ENCODE measurements at places on chromosomes 7 and 10.

DNA sequence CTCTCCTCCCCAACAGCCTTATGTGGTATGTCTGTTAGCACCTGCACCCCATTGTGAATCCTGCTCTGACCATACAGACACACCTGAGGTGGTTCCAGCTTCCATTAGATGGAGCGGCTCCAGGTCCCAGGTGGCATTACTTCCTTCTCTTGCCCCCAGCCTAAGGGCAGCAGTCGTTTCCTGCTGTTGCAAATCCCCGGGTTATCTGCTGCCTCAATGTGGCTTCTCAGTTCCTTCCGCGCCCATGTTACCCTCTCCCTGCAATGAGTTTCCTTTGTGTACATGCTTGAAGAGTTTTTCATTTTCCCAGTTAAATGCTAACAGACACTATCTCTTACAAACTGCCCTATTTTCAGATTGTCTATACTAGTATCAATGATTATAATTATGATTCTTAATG, 62.8 kb upstream of the PRKCQ start:
- no peak for DNase-seq

DNA sequence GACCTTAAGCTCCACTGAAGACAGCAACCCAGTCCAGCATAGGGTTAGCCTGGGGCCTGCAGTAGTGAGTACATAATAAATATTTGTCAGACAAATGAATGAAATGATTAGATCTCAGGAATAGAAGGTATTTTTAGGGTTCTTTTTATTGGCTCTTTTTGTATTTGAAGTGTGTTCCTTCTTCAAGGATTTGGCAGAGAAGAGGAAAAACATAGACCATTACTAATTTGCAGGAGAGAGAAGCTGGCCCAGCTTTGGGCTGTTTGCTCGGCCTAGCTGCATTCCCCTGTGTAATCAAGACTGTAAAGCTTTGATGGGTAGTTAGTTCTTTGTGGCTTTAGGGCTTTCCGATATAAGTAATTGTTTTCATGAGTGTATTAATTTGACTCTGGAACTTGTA, 64.2 kb downstream of the CNNM2 start:
- no peak for DNase-seq

- no peak for DNase-seq
Observed at GRCh38 chr7:149869867-149870266, 3.9 kb upstream of the ATP6V0E2 start.

GRCh38 chr10:70664702-70665195, 7.6 kb upstream of the ADAMTS14 start:
- DNase-seq: no peak

DNA sequence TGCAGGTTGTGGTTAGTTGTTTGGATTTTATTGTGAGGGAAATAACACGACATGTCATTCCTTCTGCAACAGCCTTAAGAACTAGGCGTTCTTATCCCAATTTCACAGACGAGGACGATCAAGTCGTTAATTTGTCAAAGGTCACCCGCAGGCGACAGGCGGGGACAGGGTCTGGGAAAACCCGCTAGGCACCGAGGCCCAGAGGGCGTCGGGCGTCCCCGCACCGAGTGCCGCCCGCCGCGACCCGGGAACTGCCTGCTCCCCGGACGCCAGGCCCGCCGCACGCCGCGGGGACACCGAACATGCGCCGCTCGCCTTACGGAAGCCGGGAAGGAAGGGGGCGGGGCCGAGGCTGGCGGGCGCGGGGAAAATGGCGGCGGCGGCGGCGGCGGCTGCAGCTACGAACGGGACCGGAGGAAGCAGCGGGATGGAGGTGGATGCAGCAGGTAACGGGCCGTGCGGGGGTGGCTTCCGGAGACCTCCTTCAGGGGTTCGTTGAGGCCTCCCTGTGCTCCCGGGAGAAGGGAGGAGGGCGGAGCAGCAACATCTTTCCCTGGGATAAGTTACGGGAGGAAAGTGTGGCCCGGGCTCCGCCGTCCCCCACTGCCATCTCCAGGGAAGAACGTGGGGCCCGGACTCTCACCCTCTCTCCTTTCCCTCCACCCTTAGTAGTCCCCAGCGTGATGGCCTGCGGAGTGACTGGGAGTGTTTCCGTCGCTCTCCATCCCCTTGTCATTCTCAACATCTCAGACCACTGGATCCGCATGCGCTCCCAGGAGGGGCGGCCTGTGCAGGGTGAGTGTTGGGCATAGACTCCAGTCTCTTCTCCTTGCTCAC, at the start of gene COPS6:
Gene COPS6, plus strand, starts transcription at position 349 of the 837 bp plus-strand sequence. Its CDS starts 22 bp downstream, at position 371.
- DNase-seq: peak; percentile 70

DNA sequence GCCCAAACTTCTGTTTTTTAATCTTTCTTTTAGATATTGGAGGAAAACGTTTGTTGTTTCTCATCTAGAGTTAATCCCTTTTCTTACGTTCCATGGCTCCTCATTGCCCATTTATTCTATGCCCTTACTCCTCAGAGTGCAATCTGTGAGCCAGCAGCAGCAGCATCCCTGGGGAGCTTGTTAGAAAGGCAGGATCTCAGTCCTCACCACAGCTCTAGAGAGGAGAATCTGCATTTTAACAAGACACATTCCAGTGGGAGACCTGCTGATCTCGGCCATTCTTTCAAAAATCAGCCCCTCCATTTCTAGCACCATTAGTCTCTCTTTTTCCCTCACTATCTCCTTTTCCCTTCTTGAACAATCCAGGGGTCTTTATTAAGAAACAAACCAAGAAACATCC, 84.4 kb upstream of the NOBOX start:
- no peak for DNase-seq
